Peyer's patch (tissue), 4 donors: ENCODE measurements at places on chromosomes 4 and X.

- H3K4me3 ChIP-seq: no peak overlapping the region
- H3K27ac ChIP-seq: no peak overlapping the region
- H3K27me3 ChIP-seq: no peaks in the 10 kb centered on the region
- DNase-seq: no peak
Observed at GRCh38 chr4:162847945-162848549, 318.6 kb downstream of the NAF1 start.

GRCh38 chr4:20462426-20463175, 210.9 kb downstream of the SLIT2 start:
- no peak overlapping the region for H3K4me3 ChIP-seq
- H3K4me1 ChIP-seq: no peaks in the 10 kb centered on the region
- H3K27ac ChIP-seq: no peak overlapping the region
- no peaks in the 10 kb centered on the region for H3K36me3 ChIP-seq
- H3K27me3 ChIP-seq: no peaks in the 10 kb centered on the region

- no peaks in the 10 kb centered on the region for H3K36me3 ChIP-seq
- DNase-seq: no peak
- H3K4me3 ChIP-seq: no peak overlapping the region
Observed at GRCh38 chr4:124060261-124060918, 652.1 kb downstream of the ANKRD50 start.

- no peaks in the 10 kb centered on the region for H3K4me1 ChIP-seq
- H3K27ac ChIP-seq: no peak overlapping the region
Observed at GRCh38 chr4:8702020-8702495, 109.5 kb downstream of the CPZ start.

- no peak for DNase-seq
- no peaks in the 10 kb centered on the region for H3K36me3 ChIP-seq
- no peak overlapping the region for H3K4me3 ChIP-seq
- no peaks in the 10 kb centered on the region for H3K4me1 ChIP-seq
- H3K27me3 ChIP-seq: no peaks in the 10 kb centered on the region
- no peak overlapping the region for H3K27ac ChIP-seq
Observed at GRCh38 chr4:22754116-22754515, 61.4 kb downstream of the GBA3 start.

DNA sequence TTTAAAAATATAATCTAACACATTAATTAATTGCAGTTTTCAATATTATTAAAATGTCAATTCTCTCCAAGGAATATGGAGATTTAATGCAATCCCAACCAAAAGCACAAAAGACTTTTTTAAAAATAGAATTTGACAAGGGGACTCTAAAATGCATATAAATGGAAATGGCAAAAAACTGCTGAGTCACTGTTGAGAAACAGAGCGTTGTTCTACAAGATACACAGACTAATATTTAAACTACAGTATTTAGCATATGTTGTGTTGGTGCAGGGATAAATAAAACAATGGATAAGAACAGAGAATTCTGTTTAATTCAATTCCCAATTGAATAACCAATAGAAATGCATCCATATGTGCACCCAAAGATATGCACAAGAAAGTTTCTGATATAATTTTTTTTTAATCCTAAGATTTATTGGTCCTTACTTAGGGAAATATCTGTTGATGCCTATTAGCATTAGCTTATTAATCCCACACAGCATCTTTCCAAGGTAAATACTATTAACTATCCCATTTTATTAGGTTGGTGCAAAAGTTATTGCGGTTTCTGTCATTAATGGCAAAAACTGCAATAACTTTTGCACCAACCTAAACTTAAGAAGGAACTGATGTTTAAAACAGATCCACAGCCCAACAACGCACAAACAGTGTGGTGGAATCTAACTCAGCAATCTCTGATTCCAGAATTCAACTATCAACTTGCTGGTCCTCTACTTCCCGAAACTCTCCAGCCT, 86.8 kb upstream of the VEGFC start:
- H3K27ac ChIP-seq: no peak overlapping the region
- no peaks in the 10 kb centered on the region for H3K4me1 ChIP-seq
- no peaks in the 10 kb centered on the region for H3K36me3 ChIP-seq

- no peaks in the 10 kb centered on the region for H3K4me1 ChIP-seq
- H3K27me3 ChIP-seq: no peaks in the 10 kb centered on the region
- H3K4me3 ChIP-seq: no peak overlapping the region
- H3K27ac ChIP-seq: no peak overlapping the region
- DNase-seq: no peak
Observed at GRCh38 chrX:129478516-129478915, 44.8 kb downstream of the SMARCA1 start.

DNA sequence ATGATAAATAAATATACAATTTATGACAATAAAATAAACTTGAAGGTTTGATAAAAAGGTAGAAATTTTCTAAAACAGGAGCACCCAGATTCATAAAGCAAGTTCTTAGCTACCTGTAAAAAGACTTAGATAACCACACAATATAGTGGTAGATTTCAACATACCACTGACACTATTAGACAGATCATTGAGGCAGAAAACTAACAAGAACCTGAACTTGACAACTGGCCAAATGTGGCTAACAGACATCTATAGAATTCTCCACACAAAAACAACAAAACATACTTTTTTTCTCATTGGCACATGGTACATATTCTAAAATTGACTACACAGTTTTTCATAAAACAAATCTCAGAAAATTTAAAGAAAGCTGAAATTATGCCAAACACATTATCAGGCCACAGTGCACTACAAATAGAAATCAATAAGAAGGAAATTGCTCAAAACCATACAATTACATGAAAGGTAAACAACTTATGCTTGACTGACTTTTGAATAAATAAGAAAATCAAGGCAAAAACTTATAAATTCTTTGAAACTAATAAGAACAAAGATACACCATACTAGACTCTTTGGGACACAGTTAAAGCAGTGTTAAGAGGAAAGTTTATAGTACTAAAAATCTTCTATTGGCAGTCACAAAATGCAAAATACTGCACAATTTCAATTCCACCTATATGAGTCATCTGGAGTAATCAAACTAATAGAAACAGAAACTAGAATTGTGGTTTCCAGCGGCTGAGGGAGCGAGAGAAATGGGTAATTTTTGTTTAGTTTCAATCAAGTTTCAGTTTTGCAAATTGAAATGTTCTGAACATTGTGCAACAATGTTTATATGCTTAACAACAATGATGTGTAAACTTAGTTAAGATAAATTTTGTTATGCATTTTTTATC, 925.6 kb downstream of the SH3BGRL start:
- no peak overlapping the region for H3K4me3 ChIP-seq
- H3K4me1 ChIP-seq: no peaks in the 10 kb centered on the region
- no peak overlapping the region for H3K27ac ChIP-seq
